ENCODE measurements at places on chromosomes 6 and 20.

- DNase-seq: no peak
Observed at GRCh38 chr20:6339176-6339575, 216.3 kb upstream of the FERMT1 start.

DNA sequence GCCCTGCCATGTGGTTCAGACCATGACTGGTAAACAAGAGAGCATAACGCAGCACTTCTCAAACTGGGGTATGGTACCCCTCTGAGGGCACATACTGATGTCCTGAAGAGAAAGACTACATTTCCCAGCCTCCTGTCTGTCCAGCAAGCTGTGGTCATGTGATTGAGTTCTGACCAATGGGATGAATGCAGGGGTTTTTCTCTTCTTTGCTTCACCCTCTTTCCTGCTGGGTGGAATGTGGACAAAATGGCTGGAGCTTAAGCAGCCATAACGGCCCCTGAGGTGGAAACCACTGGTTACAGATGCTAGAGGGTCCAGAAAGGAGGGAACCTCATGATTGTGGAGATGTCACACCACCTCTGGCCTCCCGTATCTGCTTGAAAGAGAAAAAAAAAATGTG, 19.4 kb upstream of the KCNB1 start:
- DNase-seq: no peak

- no peak for DNase-seq
Observed at GRCh38 chr6:87261534-87261933, 60.9 kb upstream of the SMIM8 start.

- no peak for DNase-seq
Observed at GRCh38 chr6:144534180-144534579, 249.0 kb downstream of the UTRN start.

DNA sequence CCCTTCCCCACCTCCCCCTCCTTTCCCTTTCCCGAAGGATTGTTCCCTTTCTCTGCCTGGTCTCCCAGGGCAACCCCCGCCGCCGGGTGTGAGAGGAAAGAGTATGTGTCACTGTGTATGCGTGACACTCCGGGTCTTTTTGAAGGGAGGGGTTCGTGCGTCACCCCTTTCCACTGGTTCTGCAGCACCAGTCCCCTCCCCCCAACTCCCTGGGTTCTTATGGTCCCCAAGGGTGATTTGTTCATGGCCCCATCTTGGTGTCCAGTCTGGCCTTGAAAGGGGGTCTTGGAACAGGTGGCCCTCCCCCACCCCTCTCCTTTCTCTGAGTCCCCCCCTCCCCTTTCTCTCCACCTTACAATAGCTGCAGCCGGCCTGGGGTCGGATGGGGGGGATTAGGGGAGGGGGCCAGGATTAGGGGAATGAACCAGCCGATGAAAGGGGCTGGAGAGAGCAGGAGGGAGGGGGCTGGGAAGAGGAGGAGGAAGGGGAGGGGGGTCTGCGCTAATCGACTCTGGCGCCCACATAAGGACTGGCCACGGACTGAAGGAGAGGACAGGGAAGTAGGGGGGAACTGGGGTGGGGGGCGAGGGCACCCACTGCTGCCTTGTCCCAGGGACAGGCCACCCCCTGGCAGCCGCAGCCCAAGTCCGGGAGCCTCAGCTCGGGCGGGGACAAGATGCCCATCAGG, 1.3 kb upstream of the RING1 start:
- DNase-seq: no peak

- DNase-seq: no peak
Observed at GRCh38 chr6:90350689-90351554, 54.3 kb upstream of the BACH2 start.

DNA sequence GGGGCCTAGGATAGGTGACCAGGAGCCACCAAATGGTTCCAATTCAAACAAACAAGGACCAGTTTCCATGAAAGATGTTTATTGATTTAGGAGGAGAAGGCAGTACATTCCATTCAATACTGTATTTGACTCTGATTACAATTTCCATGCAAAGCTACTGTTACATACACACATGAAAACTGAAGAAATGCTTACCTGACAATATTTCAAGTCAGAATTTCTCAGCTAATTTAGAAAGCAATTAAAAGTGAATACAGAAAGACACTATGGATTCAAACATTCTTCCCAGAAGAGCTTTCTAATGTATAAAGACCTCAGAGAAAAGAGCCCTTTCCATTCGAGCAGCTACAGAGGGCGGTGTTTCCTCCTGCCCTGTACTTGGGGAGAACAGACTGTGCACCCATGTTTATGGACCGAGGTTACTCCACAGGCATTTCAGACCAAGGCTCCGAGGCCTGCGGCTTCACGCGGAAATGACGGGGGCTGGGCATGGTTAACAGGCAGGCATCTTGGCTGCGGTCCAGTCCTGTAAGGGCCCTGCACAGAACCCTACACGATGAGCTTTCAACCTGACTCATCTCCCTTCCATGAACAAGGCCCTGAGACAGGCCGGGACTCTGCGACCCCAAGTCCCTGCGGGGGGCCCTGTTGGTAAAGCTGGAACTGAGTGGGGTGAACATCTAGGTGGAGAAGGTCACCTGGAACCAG, 25.7 kb upstream of the TCFL5 start:
- DNase-seq: no peak

- DNase-seq: no peak
Observed at GRCh38 chr6:110878751-110879522, 4.4 kb downstream of the AMD1 start.

DNA sequence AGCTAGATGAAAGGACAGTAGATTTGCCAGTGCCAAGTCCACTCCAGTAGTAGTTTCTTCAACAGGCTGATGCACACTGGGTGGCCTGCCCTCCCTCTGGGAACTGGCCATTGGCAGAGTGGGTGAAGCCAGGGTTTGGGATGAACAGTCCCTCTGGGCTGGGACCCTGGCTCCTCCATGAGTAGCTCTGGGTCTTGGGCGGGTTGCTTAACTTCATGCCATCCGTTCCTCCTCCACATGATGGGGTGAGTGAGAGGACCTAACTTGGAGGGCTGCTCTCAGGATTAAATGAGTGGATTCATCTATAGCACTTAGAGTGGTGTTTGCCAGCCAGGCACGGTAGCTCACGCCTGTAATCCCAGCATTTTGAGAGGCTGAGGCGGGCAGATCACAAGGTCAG, 47.2 kb downstream of the PLAGL2 start:
- no peak for DNase-seq

GRCh38 chr6:53258076-53258773, 90.5 kb downstream of the ELOVL5 start:
- DNase-seq: no peak

GRCh38 chr6:163354761-163355425, 59.6 kb upstream of the QKI start:
- no peak for DNase-seq

GRCh38 chr6:32972353-32973143, 4.2 kb downstream of the BRD2 start:
- no peak for DNase-seq

- no peak for DNase-seq
Observed at GRCh38 chr6:86619428-86619827, 317.9 kb upstream of the HTR1E start.

DNA sequence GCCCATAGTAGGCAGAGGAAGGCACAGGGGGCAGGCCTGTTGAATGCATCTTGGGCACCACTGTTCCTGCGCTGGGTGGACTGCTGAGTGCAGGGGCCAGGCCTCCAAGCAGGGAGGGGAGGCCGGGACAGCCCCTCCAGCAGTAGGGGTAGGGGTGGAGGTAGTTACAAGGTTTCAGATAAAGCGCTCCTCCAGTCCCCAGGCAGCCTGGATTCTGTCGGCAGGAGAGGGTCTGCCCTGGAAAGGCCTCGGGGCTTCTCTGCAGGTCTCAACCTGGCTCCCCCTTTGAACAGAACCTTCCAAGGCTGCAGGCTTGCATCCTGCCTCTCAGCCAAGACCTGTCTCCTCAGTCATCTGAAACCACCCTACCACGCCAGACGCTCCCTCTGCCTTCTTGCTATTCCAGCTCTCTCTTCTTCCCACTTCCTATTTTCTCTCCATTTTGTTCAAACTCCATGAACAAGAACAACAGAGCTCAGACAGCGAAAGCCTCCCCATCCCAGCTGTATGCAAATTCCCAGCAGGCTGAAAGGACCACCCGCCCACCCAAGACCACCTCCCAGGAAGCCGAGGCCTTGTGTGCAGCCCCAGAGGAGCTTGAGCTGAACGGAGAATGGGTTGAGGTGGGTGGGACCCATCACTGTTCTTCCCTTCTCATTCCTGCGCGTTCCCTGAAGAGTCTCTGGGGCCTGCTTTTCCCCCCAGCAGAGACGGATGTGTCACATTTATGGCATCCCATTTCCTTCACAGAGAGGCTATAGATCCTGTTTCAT, 1.4 kb downstream of the MLN start:
- no peak for DNase-seq

DNA sequence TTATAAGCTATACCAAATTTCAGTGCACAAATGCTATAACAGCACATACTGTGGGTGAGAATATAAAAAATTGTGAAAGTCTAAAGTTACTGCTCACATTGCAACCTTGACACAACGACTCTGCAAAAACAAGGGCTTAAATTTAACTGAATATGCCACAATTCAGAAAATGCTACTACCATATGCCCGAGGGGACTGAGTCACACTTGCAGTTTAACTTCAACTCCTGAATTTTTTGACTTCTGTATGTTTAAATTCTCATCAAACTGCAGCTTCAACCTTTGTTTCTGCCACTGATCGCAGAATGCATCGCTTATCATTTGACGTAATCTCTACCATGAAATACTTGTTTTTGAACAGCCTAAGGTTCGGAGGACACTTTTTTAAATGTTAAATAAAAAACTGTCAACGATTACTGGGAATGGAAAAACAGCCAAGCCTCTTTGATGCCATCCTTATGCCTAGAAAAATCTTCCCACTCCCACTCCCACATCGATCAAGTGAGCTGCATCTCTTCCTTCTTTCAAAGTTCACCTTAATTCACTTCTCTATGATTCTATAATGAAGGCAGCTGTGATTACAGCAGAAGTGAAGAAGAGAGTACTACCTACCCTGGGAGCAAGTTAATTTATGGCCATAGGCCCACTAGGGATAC, 136.5 kb downstream of the ATXN1 start:
- DNase-seq: no peak

DNA sequence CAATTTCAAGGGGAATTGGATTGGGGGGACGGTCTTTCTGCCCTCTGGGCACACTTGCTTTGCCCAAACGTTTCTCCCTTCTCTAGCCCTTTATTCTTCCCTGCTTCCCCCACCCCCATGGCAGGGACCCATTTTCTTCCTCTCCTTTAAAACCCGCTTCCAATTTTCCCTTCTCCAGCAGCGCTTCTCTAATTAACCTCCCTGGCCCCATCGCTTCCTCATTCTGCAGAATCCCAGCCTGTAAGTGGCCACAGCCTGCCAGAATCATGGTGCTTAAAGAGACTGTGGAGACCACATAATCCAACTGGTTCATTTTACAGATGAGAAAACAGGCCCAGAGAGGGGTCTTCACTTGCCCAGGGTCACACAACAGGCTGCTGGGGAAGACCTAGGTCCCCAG, 61.4 kb downstream of the CPNE5 start:
- DNase-seq: no peak

DNA sequence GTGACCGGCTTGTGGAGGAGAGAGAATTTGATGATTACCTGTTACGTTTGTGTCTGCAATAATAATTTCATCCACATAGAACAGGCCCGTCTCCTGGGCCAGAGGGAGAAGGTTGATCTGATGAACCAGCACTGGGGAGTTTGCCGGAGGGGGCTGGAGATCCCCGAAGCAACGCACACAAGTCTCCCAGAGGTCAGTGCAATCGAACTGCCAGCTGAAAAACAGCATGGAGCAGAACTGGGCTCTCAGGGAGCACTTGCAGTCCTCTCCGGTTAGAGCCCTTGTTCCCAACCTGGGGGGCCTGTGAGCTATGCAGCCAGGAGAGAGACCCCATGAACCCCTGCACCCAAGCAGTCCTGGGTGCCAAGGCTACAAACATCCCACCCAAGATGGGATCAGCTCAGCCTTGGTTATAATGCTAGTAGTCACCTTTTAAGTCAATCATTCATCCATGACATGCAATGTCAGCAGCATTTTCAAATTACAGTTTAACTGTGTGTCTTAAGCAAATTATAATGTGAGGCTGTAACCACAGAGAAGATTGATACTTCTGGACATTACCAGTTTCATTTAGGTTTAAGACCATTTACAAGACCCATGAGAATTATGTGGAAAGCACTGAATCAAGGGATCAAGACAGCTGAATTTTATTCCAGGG, 34.2 kb downstream of the PKHD1 start:
- DNase-seq: no peak

DNA sequence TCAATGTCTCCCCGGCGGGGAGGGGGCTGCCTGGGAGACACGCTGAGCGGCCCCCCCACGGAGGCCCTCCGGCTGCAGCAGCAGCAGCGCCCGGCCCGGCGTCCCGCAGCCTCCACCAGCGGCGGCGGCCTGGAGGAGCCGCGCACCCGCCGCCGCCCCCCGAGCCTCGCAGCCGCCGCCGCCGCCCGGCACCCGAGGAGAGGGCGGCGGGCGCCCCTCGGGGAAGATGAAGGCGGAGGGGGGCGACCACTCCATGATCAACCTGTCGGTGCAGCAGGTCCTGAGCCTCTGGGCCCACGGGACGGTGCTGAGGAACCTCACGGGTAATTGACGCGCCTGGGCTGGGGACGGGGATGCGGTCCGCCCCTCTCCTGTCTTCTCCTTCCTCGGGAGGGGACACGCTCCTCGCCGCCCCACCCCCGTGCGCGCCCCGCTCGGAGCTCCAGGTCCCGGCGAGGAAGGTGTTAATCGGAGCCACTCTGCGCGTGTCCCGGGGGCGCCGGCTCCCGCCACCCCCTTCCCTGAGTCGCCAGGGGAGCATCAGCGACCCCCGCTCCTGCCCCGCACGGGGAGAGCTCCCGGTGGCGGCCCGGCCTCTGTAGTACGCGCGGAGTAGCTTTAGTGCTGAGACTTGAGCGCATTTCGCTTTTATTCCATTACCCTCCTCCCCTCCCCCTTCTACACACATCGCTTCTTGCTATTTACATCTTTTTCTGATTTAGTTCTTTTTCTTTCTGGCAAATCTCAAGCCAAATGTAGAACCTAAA, 686 bp downstream of the TMEM170B start:
- DNase-seq: no peak

DNA sequence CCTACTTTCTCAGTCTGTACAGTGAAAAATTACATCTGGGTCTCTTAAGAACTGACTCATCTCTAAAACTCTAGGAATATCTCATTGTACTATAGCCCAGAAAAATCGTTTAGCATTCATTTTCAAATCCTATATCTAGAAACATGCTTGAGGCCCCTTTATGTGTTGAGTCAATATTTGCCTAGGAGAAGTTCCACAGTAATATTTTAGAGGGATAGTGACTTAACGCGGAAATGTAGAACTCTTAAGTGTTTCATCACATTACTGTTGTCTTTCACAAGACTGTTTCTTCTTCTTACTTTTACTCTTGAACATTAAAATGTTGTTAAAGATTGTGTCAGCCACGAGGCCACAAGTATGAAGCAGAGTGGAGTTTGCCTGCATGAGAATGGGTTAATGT, 23.0 kb upstream of the MYLIP start:
- DNase-seq: no peak

DNA sequence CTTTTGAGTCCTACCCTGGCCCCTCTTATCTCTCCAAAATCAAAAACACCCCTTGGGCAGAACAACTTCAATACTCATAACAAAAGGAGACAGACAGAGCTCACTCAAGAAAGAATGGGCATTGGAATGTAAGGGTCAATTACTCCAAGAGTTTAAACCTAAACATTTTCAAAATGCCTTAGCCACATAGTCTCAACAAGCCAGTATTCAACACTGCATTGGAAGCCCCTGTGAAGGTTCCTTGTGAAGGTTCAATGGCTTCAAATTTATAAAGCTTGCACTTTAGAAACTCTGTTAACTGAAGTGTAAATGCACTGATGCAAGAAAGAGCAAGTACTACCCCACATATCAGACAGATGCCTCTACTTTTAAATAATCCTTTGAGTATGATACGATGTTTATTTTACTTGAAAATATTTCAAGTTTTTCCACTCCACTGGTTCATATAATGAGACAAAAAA, 139.1 kb upstream of the LAMP5 start:
- no peak for DNase-seq
